ENCODE measurements at places on chromosomes 16 and 17.

DNA sequence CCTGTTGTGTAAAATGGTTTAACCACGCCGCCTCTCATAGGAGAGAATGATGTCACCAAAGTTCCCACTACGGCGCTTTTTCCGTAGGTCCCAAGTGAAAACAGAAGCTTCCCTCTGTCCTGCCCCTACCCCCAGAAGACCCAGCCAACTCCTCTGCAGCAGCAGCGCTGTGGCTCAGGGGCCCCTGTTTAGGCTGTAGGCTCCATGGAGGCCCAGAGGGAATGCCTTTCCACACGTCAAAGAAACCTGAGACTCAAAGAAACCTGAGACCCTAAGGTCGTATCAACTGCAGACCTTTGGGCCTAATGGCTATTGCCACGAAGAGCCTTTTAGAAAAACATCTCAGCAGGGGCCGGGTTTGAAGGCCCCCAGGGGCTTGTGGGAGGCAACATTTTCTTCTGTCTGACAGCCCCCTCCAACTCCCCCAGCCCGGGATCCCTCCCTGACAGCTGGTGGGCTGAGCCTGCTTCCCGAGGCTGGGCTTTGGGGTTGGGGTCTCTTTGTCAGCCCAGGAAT lies 43.1 kb upstream of the MEAK7 start:
- no peak for DNase-seq

DNA sequence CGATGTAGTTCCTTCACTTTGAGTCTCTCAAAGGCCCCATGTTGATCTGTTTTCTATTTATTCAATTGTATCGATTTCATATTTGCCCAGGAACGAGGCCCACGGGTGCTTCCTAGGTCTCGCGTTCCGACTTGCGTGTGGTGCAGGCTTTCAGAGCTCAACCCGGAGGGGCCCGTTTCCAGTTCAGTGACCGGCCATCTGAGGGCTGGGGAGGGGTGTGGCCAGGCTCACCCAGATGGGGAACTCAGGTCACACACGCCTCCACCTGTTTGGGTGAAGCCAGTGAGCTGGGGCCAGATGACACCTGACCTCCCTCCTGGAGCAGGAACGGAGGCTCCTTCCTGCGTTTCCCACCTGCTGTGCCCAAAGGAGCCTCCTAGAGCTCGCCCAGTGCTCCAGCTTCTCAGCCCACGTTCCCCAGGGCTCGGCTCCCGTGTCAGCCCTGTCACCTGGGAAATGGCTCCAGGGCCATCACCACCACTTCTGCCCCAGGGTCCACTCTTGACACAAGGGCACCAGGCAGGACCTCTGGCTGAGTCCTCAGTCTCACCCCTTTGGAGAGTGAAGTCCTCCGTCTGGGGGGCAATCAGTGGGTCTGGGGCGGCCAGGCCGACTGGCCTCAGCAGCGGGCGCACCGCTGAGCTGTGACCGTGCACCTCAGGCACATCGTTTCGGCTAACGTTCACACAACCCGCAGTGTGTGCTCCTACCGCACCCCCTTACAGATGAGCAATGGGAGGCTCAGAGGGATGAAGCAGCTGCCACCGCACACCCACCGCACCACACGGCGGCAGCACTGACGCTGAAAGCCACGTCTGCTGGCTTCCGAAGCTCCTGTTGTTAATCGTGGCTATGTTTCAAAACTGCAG lies 18.0 kb downstream of the FOXF1 start:
- DNase-seq = no peak

DNA sequence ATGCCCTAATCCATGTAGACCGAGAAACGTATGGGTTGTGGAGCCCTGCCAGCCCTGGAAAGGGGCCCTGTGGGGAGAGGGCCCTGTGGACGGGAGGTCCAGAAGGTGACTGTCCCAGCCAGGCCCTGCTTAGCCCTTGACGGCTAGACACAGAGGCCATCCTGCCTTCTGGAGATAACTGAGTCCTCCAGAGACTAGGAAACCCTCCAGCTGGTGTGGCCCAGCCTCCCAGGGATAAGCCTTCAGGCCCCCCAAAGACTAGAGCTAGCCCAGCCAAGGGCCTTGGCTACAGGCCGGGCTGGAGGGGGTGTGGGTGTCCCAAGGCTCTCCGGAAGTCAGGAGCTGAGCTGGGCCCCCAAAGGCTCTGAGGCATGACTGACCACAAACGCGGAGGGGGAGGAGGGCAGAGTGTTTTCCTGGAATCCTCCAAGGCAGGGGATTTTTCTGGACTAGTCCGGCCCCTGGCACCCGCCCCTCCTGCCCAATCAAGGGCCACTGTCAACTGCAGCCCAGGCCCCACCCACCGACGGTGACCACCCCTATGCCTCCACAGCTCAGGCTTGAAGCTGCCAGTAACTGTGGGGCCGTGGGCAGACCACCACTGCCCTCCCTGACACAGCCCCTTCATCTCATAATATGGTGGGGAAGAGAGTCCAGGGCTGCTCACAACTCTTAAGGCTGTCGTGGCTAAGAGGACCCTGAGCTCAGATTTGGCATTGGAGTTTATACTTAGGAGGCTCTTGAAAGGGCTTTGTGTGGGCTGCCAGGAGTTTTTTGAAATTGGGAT lies 885 bp upstream of the VASN start:
- no peak for DNase-seq

DNA sequence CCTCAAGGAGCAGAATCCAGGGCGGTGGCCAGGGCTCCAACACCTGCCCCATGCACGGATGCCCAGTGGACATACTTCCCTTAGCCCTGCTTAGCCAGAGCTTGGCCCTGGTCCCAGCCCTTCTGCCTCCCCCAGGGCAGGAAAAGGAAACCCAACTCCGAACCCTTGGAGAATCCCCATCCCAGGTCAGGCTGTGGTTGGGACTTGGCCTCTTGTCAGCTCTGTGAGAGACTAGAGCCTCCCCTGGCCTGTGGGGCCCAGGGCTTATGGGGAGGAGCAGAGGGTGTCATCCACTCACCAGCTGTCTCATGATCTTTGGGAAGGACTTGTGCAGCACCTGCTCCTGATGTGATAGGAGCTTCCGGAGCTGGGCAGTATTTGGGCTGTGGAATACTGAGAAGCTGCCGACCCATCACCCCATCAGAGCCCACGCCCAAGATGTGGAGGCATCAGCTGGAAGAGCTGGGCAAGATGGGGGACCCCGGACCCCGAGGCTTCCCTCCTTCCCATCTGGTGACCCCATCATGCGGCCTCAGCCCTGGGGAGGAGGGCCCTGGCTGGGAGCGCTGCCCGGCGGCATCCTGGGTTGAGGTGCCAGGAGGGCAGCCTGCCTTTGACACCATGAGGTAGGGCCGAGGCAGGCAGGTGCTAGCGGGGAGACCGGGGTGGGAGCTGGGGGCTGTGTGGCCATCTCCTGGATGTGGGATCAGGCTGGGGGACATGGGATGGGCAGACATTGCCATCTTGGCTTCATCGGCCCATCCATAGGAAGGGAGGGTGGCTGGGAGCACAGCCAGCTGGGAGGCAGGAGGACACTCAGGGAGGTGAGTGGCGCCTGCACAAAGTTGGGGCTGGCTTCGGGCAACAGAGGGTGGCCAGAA lies 45.1 kb downstream of the TNFRSF13B start:
- DNase-seq = no peak

- no peak for DNase-seq
Observed at GRCh38 chr17:27354491-27355081, 60.7 kb downstream of the WSB1 start.

DNA sequence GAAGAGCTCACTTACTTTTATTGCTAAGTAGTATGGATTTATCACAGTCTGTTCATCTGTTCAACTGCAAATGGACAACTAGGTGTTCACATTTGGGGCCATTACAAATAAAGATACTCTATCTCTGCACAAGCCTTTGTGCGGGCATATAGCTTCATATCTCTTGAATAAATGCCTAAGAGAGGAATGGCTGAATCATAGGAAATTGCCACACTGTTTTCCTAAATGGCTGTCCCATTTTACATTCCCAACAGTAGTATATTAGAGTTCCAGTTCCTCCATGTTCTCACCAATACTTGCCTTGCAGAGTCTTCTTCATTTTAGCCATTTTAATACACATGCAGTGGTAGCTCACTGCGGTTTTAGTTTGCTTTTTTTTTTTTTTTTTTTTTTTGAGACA lies 20.5 kb downstream of the NSMCE1 start:
- DNase-seq = no peak

DNA sequence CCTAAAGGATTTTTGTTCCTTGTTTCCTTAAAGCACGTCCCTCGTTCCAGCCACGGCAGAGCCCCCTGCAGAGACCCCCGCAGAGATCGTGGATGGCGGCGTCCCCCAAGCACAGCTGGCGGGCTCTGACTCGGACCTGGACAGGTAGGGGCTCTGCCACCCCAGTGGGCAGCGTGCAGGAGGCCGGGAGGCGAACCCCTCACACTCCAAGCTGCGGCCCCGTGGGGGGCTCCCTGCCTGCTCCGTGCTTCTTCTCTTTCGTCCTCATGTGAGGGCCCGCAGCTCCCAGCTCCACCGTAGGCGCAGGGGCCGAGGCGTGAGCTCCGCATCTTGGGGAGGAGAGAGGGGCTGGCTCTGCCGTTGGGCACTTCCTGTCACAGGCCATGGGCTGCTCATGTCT lies 8.5 kb downstream of the TELO2 start:
- no peak for DNase-seq

- DNase-seq = no peak
Observed at GRCh38 chr16:1053121-1053521, 19.4 kb upstream of the SSTR5 start.

DNA sequence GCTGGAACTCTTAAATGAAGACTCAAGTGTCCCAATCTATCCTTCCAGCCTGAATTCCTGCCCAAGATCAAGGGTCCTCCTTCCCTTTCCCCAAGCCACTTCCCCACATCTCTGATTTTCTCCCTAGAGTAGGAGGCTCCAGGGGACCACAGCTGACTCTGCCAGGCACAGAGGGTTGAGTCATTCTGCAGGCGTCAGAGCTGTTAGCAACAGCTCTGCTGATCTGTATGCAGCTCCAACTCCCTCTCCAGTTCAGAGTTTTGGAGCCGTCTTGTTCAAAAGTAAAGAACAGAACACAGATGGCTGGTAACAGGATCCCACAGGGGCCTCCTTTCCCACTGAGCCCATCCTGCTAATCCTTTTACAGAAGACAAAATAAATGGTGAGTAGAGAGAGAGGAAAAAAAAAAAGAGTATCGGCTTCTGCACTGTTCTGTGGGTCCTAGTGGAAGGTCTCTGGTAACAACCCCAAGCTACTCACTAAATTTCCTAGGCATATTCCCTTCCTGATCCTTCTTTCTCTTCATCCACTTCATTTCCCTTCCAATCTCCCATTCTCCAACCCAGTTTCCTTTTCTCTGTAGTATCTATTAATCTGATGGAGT lies 13.4 kb upstream of the TAOK1 start:
- no peak for DNase-seq

DNA sequence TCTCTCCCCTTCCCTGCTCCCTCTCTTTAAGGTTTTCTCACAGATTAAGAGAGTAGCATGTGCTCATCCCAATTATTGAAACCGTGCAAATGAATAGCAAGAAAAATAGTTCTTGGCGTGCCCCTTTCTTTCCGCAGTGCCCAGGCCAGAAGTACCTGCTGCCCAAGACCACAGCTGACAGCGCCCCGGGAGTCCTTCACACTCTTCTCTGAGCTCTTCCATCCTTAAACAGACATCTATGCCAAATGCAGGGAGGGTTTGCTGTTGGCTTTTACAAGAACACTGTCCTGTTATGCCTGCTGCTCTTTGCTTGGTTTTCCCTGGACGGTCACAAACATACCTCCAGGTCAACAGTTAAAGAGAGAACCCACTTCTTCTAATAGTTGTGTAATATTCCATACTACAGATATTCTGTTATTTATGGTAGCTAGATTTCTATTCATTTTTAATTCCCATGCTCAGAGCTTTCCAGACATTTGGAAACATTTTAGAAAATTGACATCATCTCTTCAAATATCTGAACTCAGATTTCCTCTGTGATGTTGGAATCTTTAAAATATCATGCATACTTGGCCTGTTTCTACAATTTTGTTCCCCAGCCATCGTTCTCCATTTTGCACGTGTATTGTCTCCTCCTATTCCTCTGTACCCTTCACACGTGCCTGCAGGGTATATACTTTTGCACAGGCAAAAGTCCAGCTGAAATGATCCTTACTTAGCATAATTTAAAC lies 416.7 kb downstream of the WWOX start:
- no peak for DNase-seq

DNA sequence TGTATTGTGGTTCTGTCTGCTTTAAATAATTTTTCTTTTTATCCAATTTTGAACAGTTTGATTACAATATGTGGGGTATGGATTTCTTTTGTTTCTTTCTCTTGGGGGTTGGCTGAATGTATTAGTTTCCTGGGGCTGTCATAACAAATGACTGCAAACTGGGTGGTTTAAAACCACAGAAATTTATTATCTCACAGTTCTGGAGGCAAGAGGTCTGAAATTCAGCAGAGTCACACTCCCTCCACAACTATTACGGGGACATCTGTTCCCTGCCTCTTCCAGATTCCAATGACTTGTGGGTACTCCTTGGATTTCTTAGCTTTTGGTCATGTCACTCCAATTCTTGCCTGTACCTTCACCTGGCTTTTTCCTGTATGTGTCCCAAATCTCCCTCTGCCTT lies 23.7 kb downstream of the COX11 start:
- DNase-seq = no peak

GRCh38 chr16:54954220-54954619 lies 23.6 kb downstream of the IRX5 start:
- DNase-seq = no peak

All from liver (tissue), 10 donors.